ENCODE measurements at places on chromosomes 5 and 9.

DNA sequence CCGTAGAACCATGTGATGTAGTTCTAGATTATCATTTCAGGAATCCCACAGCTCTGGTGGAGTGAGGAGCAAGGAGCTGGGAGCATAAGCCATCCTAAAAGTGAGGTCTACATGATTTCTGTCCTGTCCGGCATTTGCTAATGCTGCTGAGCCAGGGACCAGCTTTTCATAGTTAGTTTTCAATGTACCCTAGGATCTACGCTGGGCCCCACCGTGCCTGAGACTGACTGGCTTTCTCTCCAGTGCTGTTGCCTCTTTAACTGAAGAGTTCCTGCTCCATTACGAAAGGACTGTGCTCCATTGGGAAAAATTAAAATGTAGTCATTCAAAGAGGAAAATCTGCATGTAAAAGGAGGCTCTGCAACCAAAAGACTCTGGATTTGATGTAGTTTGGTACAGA is 634.8 kb downstream of the DMRTA1 start:
- DNase-seq = no peak

DNA sequence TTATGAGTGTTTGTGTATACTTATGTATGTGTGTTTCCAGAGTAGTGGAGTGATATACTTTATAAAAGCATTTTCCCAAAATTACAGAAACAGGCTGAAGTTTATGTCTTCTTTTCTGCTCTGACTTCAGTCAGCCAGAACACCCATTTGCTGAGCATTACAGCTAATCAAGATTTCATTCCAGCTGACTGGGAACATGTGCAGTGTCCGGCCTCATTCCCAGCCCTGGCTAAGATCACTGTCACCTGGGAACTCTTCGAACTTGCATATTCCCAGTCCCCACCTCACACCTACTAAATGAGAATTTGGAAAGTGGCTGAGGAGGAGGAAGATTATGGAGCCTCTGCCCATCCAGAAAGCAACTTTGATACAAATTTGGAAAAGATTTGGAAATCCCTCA is 90.8 kb upstream of the PRRC1 start:
- DNase-seq = no peak

- no peak for DNase-seq
Observed at GRCh38 chr9:14645648-14646047, 47.6 kb downstream of the ZDHHC21 start.

- DNase-seq = no peak
Observed at GRCh38 chr5:140246378-140247122, 56.4 kb downstream of the PFDN1 start.

DNA sequence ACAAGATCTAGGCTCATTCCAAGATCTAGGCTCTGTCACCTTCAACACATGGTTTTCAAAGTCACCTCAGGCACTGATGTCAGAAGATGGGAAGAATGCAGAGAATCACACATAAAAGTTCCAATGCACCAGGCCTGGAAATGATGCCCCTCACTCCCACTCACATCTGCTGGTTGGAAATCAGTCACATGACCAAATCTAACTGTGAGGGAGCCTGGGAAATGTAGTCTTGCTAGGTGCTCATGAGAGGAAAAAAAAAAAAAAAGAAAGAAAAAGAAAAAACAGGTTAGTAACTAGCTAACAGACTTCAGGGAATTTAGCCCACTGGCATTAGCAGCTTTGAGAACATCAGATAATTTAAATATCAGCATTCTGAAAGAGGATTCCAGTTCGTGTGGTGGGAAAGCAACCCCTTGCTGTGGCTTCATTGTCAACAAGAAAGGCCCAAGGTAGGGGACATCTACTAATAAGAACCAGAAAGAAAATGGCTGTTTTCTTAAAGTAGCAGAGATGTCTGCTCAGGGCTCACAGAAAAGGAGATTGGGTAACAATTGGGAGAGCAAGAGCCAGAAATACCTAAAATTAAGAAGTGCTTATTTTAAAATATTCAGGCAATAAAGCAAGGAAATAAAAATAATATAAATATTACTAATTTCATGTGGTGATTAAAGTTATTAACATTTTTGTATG is 614.3 kb downstream of the ACTL7B start:
- DNase-seq = no peak

GRCh38 chr9:107276966-107277710 is 5.9 kb upstream of the RAD23B start:
- no peak for DNase-seq
